RPMI7951 (cell line): ENCODE measurements at places on chromosomes 11 and 22.

DNA sequence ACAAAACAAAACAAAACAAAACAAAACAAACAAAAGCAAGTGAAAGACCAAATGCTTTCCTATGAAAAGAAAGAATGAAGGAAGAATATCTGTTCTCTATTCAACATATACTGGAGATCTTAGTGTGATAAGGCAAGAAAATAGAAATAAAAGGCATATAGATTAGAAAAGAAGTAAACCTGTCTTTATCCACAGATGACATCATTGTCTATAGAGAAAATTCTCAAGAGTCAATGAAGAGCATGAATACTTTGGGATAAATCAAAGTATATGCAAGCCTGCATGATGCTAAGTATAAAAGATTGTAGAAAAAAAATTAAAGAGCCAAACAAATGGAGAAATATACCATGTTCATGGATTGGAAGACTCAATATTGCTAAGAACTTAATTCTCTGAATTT is 17.6 kb downstream of the C2CD3 start:
- no peak for DNase-seq

DNA sequence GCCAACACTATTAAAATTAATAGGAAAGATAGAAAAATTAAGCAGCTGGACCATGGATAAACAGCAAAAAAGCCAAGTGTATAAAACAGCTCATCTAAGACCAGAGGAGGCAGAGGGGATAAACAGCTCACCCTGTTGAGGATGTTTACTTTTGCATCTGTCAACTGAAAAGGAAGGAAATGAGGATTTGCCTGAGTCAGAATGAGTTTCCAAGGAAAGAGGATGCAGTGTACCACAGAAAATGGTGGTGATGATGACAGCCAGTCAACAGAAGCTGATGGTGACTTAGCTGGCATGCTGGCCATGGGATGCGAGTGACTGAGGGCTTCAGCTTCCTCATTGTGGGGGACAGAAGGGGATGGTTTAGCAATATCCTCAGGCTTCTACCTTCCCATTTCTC is 183.5 kb downstream of the KIRREL3 start:
- peak; percentile 52 for DNase-seq

DNA sequence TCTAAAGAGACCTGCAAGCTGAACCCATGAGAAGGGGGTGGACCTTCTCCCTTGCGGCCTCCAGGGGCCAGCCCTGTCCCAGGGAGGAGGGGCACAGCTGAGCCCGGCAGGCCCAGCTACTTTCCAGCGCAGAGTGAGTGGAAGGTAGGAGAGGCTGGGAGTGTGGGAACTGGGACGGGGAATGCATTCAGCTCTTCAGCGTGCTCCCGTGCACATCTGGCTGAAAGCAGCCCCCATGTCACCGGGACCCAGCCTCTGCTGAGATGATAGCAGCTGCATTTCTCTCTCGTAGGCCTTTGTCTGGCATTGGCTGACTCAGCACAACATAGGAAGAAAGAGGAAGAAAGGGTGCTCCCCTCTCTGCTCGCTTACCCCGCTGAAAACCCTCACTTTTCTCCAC is 951.5 kb downstream of the TBC1D22A start:
- DNase-seq = no peak

- no peak for DNase-seq
Observed at GRCh38 chr11:61482513-61482912, 26.0 kb upstream of the LRRC10B start.

- no peak for DNase-seq
Observed at GRCh38 chr11:128897826-128898225, 6.7 kb downstream of the KCNJ5 start.

DNA sequence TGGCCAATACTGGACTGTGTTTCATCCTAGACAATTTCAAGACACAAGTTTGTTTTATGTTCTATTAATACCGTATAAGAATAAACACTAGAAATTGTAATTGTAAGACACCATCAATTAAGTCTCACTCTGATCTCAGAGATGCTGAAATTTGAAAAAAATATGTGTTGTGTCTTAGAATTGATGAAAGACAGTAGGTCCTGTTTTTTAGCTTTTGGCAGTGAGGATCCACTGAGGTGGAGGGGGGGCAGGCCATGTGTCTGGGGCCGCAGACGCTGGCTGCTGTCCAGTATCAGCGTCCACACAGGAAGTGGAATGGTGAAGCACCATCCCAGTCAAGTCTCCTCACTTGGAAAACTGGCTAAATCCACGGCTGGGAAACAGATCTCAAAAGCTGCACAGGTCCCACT is 22.5 kb upstream of the ALG8 start:
- peak; percentile 49 for DNase-seq

DNA sequence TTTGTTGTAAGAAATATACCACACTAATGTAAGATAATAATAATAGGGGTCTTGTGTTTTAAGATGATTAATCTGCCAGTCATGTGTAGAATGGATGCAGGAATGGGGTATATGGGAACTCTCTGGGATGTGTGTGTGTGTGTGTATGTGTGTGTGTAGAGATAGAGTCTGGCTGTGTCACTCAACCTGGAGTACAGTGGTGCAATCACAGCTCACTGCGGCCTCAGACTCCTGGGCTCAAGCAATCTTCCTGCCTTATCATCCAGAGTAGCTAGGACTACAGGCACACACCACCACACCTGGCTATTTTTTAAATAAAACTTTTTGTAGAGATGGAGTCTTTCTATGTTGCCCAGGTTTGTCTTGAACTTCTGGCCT is 11.5 kb upstream of the PANX1 start:
- no peak for DNase-seq

DNA sequence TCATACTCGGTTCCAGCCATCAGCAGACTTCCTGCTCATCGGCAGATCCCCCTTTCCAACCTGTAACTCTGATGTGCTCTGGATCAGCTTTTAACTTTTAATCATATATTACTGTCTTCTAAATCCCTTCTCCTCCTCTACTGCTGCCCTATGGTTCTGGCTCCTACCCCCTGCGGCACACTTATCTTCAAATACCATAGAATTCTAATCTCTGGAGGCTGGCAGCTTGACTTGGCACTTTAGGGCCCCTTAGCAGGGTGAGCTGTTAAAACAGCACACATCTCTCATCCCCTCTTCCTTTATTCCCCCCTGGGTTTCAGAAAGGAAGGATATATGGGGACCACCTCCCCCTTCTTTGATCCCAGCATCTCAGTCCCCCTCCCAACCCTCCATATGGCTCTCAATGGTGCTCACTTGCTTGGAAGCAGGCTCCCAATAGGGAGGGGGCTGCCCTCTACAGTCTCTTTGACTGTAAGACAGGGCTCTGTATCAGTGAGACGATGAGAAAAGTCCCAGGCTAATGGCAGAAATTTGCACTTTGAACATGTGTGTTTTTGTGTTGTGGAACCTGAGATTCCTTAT is 4.4 kb upstream of the CNTF start:
- no peak for DNase-seq

GRCh38 chr11:124942466-124943253 is 6.8 kb upstream of the HEPACAM start:
- no peak for DNase-seq

GRCh38 chr11:116379185-116379828 is 393.5 kb downstream of the BUD13 start:
- DNase-seq = peak; percentile 12

- no peak for DNase-seq
Observed at GRCh38 chr11:123235656-123236261, 40.7 kb upstream of the CLMP start.

GRCh38 chr11:105274631-105275030 is 135.1 kb upstream of the CARD18 start:
- no peak for DNase-seq

DNA sequence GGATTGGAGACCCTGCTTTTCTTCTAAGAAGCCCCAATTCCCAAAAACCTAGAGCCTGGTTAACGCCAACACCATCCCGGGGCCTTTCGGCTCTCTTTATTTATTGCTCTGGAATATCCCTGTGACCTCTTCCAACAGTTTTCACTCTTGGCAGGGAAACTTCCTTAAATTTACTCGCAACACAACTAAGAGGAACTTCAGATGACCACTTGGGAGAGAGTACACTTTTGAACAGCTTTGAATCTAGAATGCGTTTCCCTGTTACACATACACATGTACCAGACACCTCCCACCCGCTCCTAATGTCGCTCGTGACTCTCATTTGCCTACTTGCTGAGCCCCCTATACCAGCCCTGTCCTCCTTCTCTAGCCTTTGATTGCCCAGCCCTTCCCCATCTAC is 19.4 kb downstream of the TUBA8 start:
- no peak for DNase-seq

GRCh38 chr11:87437844-87438223 is 400.1 kb downstream of the TMEM135 start:
- DNase-seq = no peak

GRCh38 chr11:64292460-64293254 is 1.6 kb downstream of the KCNK4 start:
- DNase-seq = no peak

DNA sequence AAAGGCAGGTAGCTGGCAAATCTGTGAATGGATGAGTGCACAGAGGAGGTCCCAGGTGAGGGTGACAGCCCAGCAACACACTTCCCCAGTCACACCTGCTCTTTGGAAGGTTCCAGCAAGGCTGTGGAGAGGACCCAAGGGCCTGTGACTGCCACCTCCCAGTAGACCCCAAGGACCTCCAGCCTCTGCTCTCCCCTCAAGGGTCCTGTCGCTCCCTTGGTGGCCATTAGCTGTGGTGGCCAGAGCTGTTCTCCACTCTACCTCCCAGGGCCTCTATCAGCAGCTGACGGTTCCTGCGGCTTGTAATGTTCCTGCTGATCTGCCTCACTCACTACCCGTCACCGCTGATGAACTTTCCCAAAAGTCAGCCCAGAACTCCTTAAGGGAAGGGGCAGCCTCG is 93.0 kb downstream of the SWAP70 start:
- DNase-seq = no peak

GRCh38 chr22:37328017-37328416 is 45.7 kb downstream of the CYTH4 start:
- DNase-seq = peak; percentile 88

DNA sequence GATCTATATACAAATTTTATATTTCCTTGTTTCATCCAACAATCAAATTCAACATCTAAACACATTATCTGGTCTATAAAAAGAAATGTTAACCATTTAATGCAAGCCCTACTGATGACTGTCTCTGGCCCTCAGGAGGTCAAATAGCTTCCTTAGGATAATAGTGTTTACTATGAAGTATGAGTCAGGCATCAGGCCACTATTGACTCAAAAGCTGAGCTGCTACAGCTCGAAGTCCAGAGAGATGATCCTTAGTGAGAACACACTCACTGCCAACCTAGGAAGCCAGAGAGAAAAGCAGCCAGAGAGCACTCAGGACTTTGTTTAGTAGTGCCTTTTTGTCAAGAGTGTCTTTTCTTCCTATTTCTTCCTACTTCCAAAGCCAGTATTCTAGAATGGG is 171.8 kb downstream of the SOX6 start:
- peak; percentile 2 for DNase-seq

GRCh38 chr11:79108851-79109250 is 332.0 kb downstream of the TENM4 start:
- DNase-seq = no peak

- DNase-seq = no peak
Observed at GRCh38 chr11:112361396-112361795, 100.7 kb upstream of the PLET1 start.

DNA sequence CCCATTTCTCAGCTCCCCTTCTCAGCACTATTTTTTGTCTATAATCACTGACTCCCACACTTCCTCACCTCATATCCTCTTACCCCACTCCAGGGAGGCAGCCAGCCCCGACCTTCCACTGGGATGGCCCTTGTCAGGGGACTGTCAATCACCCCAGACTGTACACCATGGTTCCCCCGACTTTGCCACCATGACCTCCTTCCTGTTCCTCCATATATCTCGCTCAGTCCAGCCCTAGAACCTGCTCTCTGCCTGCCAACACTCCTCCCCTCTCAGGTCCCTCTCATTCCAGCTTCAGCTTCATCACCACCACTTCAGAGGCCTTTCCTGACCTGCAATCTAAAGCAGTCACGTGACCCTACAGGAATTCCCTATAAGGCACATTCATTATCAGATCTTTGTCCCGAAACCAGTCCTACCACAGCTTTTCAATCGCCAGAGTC is 16.5 kb downstream of the PRPF19 start:
- DNase-seq = no peak

DNA sequence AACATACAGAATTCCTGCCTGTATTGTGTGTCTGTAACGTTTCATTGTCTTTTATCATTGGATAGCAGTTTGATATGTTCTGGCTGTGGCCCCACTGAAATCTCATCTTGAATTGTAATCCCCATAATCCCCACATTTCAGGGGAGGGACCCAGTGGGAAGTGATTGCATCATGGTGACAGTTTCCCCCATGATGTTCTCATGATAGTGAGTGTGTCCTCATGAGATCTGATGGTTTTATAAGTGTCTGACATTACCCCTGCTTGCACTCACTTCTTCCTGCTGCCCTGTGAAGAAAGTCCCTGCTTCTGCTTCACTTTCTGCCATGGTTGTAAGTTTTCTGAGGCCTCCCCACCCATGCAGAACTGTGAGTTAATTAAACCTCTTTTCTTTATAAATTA is 19.6 kb upstream of the MTMR2 start:
- no peak for DNase-seq

- no peak for DNase-seq
Observed at GRCh38 chr11:10539339-10539738, 1.6 kb downstream of the RNF141 start.

GRCh38 chr22:25389541-25389919 is 170.1 kb downstream of the CRYBB2 start:
- no peak for DNase-seq

DNA sequence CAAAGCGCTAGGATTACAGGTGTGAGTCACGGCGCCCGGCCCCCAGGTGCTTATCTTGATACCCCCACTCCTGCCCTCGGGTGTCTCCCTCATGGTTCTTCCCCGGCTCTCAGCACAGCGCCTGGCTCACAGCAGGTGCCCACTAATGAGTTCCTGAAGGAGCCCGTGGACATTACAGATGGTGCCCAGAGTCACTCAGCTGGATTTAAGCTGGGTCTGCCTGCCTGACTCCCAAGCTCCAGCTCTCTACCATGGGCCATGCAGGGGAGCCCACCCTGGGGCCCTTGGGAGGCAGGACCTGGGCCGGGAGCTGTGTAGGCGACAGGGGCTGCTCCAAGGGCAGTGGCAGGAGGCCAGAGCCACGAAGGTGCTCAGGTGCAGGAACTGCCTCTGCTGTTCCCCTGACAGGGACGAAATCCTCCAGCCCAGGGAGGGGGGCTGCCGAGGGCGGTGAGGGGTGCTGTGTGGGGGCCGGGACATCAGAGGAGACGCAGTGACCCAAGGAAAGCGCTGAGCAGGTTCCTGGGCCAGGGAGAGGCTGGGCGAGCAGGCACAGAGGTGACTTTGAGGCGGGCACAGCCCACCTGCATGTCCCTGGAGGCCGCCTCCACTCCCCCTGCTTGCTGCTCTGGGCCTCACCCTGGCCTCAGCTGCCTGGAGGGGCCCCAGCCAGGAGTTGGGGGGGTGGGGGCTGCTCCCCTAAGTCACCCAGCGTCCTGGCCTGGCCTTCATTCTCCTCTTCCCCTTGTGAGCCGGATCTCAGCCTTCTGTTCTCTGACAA is 14.6 kb upstream of the FLRT1 start:
- DNase-seq = no peak

DNA sequence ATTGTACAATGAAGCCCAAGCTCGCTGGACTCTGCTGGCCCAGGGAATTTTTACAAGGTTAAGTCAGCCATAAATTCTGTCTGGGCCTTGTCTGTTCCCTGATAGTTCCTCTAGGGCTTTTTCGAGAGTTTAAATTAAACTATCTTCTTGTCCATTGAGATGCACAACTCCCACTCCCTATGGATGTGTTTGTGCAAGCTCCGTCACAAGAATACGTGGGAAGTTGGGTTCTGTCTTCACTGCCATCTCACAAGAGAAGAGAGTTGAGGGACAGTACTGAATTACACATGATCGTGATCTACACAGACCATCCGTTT is 153.6 kb upstream of the TTC12 start:
- no peak for DNase-seq
